Central memory CD4-positive, alpha-beta T cell (primary cell): ENCODE measurements at places on chromosomes 12 and 14.

DNA sequence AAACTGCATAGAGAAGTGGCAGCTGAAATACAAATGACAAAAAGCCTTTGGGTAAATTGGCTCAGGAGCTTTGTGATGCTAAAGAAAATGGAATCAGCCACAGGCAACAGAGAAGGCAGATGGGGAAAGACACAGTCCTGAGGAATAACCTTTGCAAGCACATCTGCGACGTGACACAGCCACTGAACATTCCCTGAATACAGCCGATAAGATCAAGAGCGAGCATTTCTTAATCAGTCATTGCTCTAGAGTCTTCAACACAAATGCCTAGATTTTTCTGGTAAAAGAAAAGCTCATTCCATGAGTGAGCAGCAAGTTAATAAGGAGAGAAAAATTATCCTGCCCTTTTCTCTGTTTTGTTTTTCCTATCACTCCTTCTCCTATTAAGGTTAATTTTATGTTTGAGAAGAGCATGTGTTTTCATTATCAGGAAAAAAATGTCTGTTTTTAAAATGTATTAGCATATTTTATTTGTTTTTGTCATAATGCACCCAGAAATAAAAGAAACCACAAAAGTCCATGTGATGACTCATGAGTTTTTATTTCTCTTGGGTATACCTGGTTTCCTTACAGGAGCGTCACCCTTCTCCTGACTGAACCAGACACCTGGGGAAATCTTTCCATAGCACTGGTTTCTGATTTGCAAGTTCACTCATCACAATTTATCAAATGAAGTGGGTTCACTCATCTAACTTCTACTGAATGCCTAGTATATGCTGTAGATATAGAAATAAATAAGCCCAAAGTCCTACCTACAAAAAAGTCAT, 45.4 kb upstream of the PCED1B start:
- DNase-seq, result no peak

GRCh38 chr12:53222806-53223261, 9.2 kb downstream of the RARG start:
- no peak for DNase-seq

DNA sequence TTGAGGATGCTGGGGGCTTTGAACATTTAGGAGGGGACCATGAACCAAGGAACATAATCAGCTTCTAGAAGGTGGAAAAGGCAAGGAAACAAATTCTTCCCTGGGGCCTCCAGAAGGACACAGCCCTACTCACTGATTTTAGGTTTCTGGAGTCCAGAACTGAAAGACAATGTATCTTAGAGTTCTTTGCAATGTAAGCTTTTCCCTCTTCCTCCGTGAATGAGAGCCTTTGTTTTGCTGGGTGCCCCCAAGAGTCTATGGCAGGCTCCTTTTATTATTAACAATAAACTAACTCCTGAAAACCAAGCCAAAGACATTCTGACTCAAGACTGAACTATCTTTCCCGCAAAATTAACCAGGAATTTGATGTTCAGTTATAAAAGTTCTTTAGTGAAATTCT, 204.1 kb downstream of the STXBP6 start:
- DNase-seq, result no peak

GRCh38 chr14:97724265-97724731, 927.1 kb downstream of the VRK1 start:
- peak; percentile 40 for DNase-seq

GRCh38 chr12:127381681-127382080, 885.3 kb upstream of the TMEM132C start:
- DNase-seq, result no peak

DNA sequence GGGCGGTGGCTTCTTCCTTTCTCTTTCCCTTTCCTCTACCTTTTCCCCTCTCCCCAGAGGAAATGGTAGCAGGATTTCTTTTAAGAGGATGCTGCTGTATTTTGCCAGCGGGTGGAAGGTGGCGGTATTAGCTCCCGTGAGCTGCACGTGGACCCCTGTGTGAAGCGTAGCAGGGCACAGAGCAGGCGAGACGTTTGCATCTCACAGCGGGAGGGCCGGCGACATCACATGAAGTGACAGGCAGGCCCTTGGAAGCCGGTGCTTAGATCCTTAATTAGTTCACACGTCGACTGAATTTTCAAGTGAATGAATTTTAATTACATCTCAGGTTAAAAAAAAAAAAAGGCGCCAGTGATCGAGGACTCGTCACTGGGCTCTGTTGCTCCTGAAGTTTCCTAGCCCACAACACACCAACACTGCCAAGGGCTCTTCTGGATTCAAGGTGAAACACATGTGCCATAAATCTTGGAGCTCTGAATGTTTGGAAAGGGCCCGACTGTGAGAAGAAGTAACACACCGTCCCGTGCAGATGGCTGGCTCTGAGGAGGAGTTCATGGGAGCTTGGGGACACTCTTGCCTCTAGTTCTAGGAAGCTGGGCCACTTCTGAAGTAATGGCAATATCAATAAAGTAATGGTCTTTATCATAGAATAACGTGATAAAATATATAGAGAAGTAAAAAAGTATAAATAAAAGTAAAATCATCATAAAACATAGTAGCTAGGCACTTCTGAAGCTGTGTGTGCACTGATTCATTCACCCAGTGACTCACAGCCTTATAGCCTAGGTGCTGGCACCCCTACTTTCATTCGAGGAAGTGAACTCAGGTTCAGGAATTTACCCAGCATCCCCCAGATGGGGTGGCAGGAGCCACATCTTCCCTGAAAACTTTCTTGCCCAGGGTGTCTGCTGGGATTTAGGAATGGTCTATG, 75.3 kb downstream of the AACS start:
- DNase-seq, result no peak

DNA sequence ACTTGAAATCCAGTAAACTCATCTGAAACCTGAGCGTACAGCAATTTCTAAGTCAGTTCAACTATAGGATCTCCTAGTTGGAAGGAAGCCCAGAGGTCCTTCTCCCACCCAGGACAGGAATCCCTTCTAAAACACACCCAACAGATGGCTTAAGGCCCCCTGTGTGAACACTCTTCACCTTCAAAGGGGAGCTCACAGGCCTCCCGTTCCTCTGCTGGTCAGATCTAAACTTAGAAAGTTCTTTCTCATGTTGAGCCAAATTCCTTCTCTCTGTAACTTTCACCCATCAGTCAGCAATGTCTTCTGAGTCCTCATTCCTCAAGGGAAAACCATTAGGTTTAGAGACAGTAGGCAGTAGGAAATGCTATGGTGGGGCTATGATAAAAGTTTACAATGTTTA, 355.2 kb downstream of the PCNX1 start:
- no peak for DNase-seq

GRCh38 chr14:100623557-100623956, 36.3 kb upstream of the BEGAIN start:
- DNase-seq, result no peak

GRCh38 chr12:22609501-22609900, 15.5 kb upstream of the ETNK1 start:
- DNase-seq, result no peak

DNA sequence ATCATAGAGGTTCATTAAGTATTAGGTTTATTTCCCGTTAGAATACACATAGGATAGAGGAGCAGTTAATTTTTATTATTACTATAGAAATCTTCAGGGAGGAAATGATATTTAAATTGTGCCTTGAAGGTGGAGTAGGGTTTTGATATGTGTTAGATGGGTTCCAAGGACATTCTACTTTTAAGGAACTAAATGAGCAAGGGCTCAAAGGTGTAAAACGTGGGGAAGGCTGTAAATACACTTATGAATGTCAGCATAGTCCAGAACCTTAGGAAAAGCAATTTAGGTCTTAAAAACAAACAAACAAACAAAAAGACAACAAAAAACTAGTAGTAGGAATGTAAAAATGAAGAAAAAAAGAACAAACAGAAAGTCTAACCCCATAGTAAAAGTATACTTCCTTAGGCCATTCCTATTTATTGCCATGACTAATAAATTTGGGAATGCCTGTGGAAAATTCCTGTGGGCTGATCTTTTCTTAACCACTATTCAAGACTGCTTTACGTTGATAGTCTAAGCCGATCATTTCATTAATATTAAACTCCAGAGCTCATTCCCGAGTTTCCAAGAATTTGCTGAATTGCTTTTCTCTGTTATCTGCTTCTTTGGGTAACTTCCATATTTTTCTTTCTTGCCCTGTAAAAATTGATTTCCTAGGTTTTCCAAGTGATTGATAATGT, 180.3 kb downstream of the RAD51B start:
- no peak for DNase-seq

GRCh38 chr14:20530771-20531571, 25.6 kb downstream of the RNASE10 start:
- DNase-seq, result peak; percentile 48

GRCh38 chr14:72565917-72566316, 328.0 kb downstream of the DPF3 start:
- DNase-seq, result no peak

DNA sequence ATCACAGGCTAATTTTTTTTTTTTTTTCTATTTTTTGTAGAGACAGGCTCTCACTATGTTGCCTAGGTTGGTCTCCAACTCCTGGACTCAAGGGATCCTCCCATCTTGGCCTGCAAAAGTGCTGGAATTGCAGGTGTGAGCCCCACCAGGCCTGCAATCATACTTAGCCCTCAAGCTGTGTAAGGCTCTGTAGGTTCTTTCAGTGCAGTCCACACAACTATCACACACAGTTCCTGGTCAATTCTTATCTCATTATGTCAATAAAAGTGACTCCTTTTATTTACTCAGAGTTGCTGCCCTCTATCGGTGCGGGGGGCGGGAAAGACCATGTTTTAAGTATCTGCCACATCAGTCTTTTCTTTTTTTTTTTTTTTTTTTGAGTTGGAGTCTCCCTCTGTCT, 29.0 kb downstream of the SLC2A3 start:
- no peak for DNase-seq

DNA sequence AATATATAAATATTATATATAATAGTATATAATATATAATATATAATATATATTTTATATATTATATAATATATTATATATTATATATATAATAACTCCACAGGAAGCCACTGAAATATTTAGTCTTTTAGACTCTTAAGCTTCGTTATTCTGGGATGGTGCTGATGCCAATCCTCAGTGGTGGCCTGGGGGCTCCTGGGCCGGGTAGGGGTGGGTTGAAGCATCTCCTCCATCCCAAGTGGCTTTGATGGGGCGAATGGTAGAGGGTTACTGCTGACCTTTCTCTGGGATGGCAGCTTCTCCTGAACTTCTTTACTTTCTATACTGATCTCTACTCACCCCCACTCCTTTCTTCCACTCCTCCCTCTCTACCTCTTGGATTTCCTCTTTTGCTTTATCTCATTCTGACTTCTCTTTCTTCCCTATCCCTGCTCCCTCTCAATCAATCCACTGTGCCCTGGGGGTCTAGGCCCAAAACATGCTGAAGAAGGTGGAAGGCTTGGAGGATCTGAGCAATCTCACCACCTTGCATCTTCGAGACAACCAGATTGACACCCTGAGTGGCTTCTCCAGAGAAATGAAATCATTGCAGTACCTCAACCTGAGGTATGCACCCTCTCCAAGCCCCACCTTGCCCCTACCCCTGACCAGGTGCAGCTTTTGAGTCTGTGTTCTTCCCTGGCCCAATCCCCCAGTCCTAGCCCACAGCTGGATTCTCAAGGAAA, 4.8 kb upstream of the ENO2 start:
- DNase-seq, result no peak

GRCh38 chr12:121577443-121578180, 3.2 kb downstream of the KDM2B start:
- no peak for DNase-seq

DNA sequence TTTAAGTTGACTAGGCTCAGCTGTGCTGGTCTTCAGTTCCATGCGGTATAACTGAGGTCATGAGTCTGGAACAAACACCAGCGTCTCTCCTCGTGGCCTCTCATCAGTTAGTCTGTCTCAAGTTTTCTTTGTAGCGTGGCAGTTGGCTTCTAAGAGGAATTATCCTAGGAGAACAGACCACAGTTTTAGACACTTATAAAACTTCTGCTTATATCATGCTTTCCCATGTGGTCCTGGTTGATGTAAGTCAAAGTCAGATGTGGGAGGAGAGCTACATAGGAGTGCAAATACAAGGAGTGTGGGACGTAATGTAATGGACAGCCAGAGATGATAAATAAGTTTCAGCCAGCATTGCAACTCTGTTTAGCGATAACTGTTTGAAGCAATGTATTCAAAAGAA, 14.8 kb downstream of the PLEKHA5 start:
- no peak for DNase-seq

GRCh38 chr12:129830796-129831195, 73.0 kb downstream of the TMEM132D start:
- DNase-seq, result no peak

DNA sequence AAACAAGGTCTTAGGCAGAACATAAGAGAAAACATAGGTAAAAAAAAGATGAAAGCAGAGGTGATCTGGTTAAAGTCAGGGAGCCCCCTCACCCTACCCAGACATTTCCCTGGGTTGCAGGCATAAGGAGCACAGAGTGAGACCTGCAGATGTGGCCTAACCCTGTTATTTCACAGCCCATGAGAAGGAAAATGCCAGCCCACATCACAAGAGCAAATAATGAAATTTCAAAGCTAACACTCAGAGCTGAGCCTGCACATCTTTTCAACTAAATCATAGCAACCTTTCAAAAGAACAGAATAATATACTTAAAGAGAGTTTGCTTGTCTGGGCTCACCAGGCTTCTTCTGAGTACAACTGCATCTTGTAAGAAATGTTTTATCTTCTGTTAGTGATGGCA, 295.4 kb downstream of the RPAP3 start:
- no peak for DNase-seq

- no peak for DNase-seq
Measured at GRCh38 chr14:36091096-36091495, 85.4 kb downstream of the PTCSC3 start.

GRCh38 chr12:16300122-16300521, 22.6 kb upstream of the SLC15A5 start:
- DNase-seq, result no peak

DNA sequence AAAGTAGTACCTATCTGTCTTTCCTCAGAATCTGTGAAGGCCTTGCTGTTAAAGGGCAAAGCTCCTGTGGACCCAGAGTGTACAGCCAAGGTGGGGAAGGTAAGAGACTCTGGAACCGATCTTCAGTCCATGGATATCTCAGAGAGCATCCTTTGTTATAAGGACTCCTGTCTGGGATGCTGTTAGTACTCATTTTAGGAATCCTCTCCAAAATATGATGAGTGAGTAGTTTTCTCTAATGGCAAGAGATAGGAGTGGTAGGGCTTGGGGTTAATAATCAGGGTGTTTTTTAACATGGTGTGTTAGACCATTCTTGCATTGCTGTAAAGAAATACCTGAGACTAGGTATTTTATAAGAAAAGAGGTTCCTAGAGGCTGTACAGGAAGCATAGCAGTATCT, 1.9 kb downstream of the PARP2 start:
- DNase-seq, result no peak

DNA sequence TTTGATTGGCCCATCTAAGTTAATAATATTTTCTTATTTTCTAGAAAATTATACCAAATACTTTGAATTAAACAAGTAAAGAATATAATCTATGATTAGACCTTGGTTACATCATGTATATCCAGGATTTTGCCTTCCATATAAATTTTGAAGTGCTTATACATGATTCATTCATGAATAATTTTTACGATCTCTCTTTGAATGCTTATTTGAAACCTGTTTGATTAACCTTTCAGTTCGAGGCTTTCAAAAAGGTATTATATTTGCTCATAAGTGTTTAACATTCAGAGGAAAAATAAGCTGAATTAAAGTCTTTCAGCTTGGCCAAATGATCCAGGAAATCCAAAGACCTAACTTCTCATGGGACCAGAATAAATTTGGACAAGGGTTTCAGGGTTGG, 495.2 kb upstream of the GARIN6 start:
- no peak for DNase-seq

- DNase-seq, result no peak
Measured at GRCh38 chr12:107955966-107956643, 173.0 kb upstream of the WSCD2 start.
